ENCODE measurements at places on chromosomes 3 and 15.

DNA sequence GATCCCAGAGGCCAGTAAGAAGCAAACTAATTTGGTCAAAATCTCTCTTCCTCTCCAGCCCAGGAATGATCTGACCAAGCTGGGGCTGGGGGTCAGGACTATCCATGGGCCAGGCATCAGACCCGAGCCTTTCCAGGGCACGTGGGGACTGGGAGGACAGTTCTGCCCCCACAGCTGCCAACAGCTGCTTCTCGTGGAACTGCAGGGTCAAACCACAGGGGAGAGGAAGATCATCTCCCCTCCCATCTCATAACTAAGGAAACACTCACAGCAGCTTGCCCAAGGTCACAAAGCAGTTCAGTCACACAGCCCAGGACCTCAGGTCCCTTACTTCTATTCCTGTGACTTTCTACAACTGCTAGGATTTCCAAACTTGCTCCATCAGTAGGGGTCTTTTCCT, 47.1 kb downstream of the DAPK2 start:
- no peak for DNase-seq

GRCh38 chr15:63389902-63390670, 8.4 kb upstream of the CA12 start:
- peak; percentile 47 for DNase-seq

DNA sequence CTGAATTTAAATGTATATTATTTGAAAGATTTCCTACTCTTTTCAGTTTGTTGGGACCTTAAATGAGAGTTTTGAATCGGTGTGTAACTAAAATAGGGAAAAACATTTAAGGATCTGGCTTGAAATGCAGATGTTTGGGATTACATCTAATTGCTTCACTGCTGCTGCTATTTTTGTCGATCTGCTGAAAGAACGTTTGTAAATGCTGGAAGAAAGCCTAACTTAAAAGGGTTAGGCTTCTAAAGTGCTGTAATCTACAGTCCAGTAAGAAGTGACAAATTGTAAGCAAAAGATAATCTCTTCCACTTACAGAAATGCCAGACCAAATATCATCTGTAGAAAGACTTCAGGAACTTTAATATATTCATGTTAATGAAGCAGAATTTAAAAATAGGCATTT, 691.6 kb downstream of the ZNF385D start:
- DNase-seq, result no peak

GRCh38 chr15:61079529-61079928, 149.6 kb downstream of the RORA start:
- DNase-seq, result no peak

GRCh38 chr15:78239811-78240210, 5.4 kb upstream of the ACSBG1 start:
- DNase-seq, result no peak

DNA sequence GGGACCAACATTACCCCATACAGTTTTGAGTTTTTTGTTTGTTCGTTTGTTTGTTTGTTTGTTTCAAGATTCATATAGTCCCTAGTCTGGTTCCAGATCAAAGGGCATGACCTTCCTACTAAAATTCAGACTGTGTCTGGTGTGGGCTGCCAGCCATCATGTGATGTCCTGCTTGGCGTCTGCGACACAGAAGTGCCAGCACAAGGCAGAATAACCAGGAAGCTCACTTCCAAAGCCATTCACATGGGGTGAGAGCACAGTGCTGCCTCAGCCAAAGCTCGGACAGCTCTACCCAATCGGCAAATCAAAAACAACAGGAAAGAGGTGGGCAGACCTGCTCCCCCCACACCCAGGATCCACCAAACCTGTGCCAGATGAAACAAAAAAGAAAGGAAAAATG, 142.6 kb upstream of the THBS1 start:
- DNase-seq, result no peak

GRCh38 chr3:40615110-40615915, 90.6 kb downstream of the ZNF621 start:
- no peak for DNase-seq

- DNase-seq, result no peak
Observed at GRCh38 chr3:171604370-171604769, 144.2 kb upstream of the TNIK start.

DNA sequence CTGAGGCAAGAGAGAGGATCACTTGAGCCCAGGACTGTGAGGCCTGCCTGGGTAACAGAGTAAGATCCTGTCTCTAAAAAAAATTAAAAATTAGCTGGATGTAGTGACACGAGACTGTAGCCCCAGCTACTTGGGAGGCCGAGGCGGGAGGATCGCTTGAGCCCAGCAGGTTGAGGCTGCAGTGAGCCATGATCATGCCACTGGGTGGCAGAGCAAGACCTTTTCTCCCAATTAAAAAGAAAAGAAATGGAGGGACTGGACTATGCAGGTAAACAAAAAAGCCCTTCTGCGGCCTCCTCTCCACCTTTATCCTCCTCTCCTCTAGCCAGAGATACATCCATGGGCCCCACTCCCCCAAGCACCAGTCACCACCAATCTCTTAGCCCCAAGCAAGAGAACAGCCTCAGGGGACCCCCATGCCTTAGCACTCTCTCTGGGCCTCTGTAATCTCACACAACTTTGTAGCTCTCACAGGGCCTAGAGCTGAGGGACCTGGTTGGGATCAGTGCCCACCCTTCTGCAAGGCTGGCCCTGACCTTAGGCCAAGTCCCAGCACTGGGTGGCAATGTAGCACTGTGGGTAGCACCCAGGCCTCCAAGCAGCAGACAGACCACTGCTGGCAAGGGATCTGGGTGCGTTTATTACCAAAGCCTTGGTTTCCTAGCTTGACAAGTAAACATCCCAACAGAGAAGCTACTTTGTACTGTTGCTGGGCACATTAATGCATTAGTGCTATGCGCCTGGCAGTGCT, 43.4 kb downstream of the FAM174B start:
- DNase-seq, result no peak

GRCh38 chr3:104564045-104564643, 802.6 kb upstream of the ALCAM start:
- peak; percentile 76 for DNase-seq

GRCh38 chr3:52216585-52217408, 8.6 kb downstream of the TLR9 start:
- peak; percentile 68 for DNase-seq

DNA sequence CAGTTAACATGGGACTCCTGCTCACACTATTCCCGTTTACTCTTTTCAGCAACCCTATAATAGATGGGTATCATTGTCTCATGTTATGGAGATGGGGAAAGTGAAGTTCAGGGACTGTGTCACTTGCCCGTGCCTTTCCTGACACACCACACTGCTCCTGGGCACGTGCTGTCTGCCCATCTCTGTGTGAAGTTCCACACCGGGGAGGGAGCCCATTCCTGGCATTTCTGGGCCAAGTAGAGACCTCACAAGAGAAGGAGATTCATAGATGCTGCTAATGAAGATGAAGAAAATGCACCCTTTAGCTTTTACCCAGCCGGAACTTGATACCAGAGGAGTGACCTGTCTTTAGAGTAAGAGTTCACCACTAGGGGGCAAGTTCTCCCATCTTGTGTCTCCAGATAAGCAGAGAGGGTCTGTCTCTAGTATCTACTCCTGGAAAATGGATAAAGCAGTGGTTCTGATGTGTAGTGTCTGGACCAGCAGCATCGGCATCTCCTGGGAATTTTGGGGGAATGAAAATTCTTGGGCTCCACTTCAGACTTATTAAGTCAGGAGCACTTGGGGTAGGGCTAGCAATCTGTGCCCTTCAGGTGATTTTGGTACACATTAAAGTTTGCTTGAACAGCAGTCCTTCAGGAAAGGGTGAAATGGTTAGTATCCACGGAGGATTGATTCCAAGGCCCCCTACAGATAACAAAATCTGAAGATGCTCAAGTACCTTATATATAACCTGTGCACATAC, 2.0 kb upstream of the TOPBP1 start:
- DNase-seq, result no peak

- DNase-seq, result no peak
Observed at GRCh38 chr3:159824333-159824732, 164.3 kb upstream of the IL12A start.

- peak; percentile 84 for DNase-seq
Observed at GRCh38 chr3:154120961-154121700, at the start of gene ARHGEF26. Gene ARHGEF26, plus strand, starts transcription at chr3:154121390. Its CDS starts 603 bp downstream, at chr3:154121993.

DNA sequence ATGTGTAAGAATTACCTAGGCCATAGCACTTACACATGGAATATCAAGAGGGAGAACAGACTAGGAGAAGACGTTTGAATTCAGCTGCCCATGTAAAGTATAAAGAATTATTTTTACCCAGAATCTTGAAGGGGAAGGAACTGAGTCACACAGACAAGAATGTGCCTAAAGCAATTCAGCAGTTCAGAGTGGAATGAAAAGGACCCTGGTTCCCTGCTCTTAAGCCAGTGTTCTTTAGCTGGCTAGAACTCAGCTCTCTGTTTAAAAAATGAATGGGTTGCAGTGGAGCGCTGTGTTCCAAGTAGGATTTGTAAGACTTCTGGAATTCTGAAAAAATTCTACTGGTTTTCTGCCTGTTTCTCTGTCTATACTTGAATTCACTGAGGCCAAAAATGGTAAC, 440.2 kb downstream of the LPP start:
- DNase-seq, result no peak

DNA sequence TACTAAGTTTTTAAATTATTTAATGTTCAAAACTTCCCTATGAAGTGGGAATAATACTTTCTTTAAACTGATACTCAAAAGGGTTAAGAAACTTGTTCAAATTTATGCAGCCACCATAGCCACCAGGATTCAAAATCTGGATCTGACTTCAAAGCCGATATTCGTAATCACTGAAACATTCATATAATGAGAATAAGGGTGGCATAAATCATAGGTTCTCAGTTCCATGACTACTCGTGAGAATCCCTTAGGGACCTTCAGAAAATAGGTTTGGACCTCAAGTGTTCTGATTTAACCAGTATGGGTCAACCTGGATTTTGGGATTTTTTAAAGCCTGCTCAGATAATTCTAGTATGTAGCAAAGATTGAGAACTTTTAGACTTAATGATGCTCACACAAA, 160.6 kb downstream of the RBMS3 start:
- no peak for DNase-seq

DNA sequence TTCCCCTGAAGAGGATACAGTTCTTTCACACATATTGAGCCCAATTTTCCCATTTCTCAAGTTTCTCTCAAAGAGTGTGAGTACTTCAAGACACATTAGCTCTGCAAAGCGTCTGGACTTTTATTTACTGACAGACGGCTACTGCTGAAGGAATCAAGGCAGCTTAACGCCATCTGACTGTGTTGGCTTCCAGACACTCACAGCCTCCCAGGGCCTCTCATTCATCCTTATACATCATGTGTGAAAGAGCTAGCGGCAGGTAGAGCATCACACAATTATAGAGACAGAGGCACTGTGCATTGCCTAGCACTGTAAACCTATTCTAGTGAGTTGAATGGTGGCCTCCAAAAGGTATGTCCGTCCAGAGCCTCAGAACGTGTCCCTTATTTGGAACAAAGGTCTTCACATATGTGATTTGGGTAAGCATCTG, 284.1 kb upstream of the STT3B start:
- no peak for DNase-seq

- no peak for DNase-seq
Observed at GRCh38 chr3:71149959-71150954, 433.3 kb downstream of the FOXP1 start.

DNA sequence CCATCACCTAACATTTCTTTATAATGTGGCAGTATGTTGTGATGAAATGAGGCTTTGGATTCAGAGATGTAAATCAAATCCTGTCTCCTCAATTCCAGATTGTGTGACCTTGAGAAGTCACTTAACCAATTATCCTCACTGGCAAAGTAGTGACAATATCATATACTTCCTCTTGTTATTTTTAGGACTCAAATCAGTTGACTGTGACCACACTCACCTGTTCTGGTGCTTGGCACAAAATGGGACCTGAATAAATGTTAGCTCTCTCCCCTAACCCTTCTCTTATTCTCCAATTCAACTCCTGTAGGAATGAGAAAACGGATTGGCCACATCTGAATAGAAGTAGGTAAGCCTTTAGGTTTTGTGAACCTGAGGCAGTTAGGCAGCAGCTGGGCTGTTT, 42.1 kb downstream of the IQCH start:
- no peak for DNase-seq

DNA sequence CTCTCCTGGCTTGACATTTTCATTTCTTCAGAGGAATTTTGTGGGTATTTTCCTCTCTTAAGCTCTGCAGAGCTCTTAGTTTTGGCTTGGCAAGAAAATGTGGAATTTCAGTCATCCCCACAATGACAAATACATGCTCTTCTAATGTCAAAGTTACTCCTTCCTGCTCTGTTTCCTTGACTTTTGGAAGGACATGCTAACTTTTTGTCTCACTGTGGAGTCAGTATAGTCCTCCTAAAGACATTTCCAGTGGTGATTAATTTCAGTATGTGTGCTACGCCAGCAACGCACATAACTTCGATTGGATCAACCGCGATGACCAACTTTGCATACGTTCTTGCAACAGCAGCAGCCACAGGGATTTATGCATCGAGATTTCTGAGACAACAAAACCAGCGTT, 13.3 kb downstream of the EBLN2 start:
- DNase-seq, result no peak

- DNase-seq, result no peak
Observed at GRCh38 chr15:70453766-70454165, 309.6 kb downstream of the UACA start.

DNA sequence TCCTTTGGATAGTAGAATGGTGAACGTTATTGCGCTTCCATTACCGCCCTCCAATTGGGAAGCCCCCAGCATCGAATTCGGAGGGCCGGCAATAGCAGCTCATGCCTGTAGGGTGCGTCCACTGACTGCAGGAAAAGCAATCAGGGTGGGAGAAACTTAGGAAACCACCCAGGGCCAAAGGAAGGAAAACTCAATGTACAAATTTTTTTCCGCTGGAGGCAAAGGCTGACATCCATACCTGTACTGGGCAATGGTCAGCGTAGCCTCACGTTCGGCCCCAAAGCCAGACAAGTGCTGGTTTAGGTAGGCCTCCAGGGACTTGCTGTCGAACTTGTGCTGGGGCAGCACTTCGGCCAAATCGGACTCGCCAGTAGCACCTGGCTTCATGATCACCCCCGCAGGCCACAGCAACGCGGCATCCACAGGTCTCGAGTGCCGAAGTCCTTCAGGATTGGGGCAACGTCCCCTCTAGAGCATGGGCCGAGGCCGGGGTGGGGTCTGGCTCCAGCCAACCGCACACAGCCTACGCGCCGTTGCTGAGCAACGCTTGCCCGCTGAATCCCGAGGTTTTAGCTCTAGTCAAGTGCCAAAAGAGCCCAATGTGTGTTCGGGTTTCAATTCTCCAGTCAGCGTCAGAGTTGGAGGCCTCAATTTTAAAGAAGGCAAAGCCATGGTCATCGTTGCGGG, at the start of gene ACAD11:
TSS of gene ACAD11 (minus strand) at position 445 of the 687 bp plus-strand sequence. CDS start at position 387, 58 bp downstream.
- DNase-seq, result peak; percentile 75

Measured in activated CD8-positive, alpha-beta memory T cell treated with anti-CD3 and anti-CD28 coated beads, Interleukin-2, amount 50 U/mL, for 48 hours (primary cell).